ENCODE measurements at places on chromosomes 2 and 18.

GRCh38 chr2:9201185-9201891 lies 5.3 kb upstream of the ASAP2 start:
- DNase-seq, result no peak

DNA sequence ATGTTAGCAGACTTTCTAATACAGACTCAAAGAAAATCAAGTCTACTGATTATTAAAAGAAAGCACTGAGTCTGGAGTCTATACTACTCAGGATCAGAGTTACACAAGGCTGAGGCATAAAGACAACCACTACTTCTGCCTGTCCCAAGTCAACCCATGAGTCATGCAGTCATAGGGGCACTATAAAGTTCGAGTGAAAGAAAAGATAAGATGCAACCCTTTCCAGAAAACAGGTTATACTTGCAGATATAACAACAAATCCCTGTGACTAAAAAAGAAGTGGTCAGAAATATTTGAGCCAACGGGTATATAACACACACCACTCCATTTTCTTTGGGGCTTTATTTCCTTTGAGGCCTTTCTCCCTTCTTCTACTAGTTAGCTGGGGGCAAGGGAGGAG lies 18.6 kb upstream of the SCRN3 start:
- DNase-seq, result no peak

GRCh38 chr2:8821276-8822217 lies 15.9 kb downstream of the KIDINS220 start:
- no peak for DNase-seq

DNA sequence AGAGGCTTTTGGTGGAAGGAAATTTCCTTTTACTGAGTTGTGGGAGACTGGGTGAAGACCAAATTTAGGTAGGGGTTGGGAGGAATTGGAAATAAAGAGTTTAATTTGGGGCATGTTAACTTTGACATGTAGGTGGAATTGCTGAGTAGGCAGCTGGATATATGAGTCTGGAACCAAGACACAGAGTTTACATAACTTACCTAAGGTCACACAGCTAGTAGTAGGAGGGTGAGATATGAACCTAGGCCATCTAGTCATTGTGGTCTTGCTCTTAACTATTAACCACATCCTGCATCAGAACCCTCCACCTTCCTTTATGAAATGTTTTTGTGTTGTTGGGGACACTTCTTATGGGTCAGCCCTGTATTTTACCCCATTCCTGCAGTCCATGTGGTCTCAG lies 113.1 kb downstream of the ICOS start:
- DNase-seq, result no peak

DNA sequence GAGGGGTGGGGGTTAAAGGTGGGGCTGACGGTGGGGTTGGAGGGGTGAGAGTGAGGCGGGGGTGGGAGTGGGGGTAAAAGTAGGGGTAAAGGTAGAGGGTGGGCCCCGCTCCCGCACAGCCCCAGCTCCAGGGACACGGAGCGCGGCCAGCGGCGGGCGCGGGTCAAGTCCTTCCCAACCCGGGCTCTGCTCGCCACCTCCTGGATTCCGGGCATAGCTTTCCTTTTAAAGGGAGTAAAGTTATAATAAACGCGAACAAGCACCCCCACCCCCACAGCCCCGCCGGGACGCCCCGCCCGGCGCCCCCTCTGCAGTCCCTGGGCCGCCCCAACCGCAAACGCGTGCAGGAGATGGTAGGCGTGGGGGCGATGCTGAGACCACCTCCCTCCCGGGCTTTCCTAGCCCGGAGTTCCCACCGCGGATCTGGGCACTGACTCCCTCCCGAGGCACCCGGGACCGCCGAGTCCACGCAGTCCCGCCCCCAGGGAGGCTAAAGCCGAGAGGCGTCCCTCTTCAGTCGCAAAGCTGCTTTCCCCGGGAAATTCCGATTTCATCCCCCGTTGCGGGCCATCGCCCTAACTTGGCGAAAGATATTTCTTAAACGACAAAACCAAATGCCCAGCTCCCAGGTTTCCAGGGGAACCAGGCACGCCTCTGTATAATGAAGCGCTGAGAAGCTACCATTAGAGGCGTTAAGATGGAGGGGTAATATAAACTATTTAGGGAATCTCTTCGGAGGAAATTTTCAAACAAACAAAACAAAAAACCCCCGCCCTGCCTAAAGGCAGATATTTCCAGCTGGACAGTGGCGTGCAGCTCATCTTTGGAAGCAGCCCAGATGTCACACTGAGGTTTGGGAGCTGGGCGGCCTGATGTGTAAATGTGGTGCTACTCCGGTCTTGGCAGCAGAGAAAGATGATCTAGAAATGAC lies at the start of gene LIMS2:
Gene LIMS2 (minus strand): TSS at position 200 of the 931 bp plus-strand sequence. CDS start 506 bp downstream, outside the sequence.
- DNase-seq, result no peak

GRCh38 chr2:30778611-30779010 lies 28.6 kb downstream of the CAPN13 start:
- DNase-seq, result no peak

DNA sequence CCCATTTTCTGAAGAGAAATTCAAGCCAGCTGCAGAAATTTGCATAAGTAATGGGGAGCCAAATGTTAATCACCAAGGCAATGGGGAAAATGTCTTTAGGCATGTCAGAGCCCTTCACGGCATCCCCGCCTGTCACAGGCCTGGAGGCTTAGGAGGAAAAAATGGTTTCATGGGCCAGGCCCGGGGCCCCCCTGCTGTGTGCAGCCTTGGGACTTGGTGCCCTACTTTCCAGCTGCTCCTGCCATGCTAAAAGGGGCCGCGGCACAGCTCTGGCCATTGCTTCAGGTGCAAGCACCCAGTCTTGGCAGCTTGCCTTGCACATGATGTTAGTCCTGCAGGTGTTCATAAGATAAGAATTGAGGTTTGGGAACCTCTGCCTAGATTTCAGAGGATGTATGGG lies 1235.7 kb downstream of the DPP10 start:
- DNase-seq, result no peak

DNA sequence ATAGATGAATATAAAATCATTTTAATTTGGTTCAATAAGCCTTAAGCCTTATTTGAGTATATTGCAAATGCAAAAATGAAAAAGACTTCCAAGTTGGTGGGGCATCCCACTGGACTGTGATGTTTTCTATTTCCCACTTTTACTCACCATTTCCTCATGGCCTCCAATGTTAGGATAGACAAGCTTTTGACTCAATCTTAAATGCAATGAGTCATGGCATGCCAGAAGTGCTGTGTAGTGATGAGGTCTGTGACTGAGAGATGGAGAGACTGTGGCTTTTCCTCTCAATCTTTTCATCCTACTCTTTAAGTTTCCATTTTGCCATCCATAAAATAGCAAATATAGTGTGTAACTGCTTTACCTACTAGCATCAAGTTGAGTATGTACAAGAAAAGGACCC lies 1401.2 kb upstream of the CELF4 start:
- no peak for DNase-seq

DNA sequence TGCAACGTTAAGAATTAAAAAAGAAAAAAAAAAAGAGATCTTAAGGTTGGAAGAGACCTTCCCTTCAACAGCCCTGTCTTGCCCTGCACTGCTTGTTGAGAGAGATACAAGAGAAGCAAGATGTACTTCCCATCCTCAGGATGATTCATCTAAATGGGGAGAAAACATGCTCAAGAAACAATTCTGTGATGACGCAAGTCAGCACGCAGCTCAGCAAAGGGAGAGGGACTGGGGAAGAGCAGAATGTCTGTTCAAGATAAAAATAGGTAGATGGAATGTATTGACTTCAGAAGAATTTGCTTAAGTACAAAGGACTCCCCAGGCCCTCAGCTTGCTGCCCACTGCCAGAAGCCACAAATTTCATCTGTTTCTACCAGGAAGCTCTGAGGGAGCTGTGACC lies 198.2 kb upstream of the SPRED2 start:
- no peak for DNase-seq

DNA sequence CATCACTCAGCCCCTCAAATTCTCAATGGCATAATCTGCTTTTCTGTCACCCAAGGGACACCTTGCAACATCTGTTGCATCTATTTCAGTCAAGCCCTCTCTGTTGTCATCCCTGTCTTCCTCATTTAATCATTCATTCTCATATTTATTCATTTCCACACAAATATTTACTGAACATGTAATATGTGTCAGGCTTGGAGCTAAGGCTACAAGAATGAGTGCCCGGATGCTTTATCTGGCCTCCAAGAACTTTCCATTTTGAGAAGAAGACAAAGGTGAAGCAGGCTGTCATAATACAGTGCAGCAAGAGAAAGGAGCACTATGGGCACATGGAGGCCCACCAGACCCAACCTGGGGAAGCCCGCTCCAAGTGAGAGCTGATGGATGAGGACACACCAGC lies 15.6 kb downstream of the IL18RAP start:
- DNase-seq, result no peak

DNA sequence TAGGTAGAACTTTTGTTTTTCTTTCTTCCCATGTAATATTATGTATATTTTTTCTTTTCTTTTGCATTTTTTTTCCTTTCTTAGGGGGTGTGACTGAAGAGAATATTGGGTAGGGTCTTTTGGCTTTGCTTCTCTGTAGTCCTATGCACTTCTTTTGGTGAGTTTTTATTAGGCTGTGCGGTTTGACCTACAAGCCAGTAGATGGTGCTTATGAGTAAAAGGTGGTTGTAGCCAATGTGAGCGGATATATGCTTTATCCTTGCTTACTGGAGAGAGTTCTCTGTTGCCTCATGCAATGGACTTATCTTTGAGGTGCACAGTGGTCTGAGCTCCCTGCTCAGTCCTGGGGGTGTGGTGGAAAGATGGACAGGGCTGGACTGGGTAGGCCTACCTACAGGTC lies 52.7 kb downstream of the DSEL start:
- DNase-seq, result no peak

- no peak for DNase-seq
Measured at GRCh38 chr2:160266037-160266551, 66.0 kb upstream of the ITGB6 start.

DNA sequence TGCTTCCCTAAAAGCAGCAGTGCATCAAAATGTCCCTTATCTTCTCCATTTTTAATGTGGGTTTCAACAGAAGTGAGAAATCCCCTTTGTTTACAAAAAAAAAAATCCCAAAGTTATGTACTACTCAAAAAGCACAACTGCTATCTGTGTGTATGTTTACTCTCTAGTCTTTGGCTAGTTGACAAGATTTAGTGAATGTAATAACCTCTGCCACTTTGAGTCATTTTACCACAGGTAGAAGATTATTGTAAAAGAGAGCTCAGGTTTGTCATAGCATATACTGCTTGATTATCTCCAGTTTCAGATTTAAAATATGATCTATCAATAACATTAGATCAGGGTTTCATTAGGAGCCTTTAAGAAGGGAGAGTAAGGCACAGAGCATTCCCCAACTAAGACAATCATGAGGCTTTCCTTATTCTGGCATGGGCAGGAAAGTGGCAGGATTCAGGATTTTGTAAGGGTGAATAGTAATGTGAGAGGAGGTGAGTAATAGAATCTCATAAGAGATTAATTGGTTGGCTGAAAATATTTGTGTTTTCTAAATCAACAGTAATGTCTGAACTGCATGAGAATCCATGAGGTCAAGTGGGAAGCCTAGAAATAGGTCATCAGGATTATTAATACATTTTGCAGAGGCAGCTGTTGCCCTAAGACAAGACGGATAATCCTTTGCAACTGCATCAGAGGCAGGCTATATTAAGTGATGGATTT lies 1780.3 kb upstream of the LRRTM1 start:
- no peak for DNase-seq

GRCh38 chr2:68861330-68861729 lies 9.9 kb downstream of the BMP10 start:
- no peak for DNase-seq
